Gastrocnemius medialis (tissue), 4 donors: ENCODE measurements at places on chromosomes 16 and 17.

- no peak overlapping the region for H3K27ac ChIP-seq
- no peak for DNase-seq
- H3K4me1 ChIP-seq = no peaks in the 10 kb centered on the region
- H3K27me3 ChIP-seq = peaks cover 4% of the 10 kb centered on the region
Measured at GRCh38 chr17:83171661-83172060, 92.3 kb downstream of the METRNL start.

- DNase-seq = peak; percentile 76
- no peak overlapping the region for H3K4me3 ChIP-seq
- no peaks in the 10 kb centered on the region for H3K27me3 ChIP-seq
- H3K4me1 ChIP-seq = peaks cover 34% of the 10 kb centered on the region
Measured at GRCh38 chr17:32015245-32016013, 8.2 kb downstream of the LRRC37B start.

DNA sequence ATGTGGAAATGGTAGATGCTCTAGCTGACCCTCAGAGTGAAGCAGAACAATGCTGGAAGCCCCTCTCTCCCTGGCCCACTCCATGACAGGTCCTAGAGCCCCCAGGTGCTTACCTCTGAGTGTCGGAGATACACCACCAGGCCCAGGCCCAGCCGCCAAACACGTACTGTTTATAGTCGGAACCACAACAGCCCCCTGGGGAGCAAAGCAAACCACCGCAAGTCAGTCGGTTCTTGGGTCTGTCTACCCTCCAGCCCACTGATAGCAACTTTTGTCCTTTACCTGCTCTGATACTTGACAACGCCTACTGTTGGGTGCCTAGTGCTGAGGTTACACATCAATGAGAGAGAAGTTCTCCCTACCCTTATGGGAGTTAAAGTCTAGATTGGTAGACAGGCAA lies 8.7 kb downstream of the FLOT2 start:
- no peaks in the 10 kb centered on the region for H3K27me3 ChIP-seq
- H3K4me3 ChIP-seq = no peak overlapping the region
- peaks cover 19% of the 10 kb centered on the region for H3K4me1 ChIP-seq
- DNase-seq = no peak
- no peaks in the 10 kb centered on the region for H3K36me3 ChIP-seq
- no peak overlapping the region for H3K27ac ChIP-seq

GRCh38 chr17:1582374-1582773 lies 19.8 kb upstream of the PITPNA start:
- no peak overlapping the region for H3K4me3 ChIP-seq
- peak overlapping the region; percentile 93 for H3K27ac ChIP-seq
- H3K27me3 ChIP-seq = no peaks in the 10 kb centered on the region
- no peaks in the 10 kb centered on the region for H3K36me3 ChIP-seq
- no peak for DNase-seq

GRCh38 chr16:50548125-50548908 lies at the start of gene NKD1:
NKD1 (plus strand) TSS chr16:50548396; CDS start chr16:50548554, 158 bp downstream.
- H3K27ac ChIP-seq = no peak within 1 kb of the TSS
- peak; percentile 23 for DNase-seq
- no peaks in the 10 kb centered on the region for H3K4me1 ChIP-seq

DNA sequence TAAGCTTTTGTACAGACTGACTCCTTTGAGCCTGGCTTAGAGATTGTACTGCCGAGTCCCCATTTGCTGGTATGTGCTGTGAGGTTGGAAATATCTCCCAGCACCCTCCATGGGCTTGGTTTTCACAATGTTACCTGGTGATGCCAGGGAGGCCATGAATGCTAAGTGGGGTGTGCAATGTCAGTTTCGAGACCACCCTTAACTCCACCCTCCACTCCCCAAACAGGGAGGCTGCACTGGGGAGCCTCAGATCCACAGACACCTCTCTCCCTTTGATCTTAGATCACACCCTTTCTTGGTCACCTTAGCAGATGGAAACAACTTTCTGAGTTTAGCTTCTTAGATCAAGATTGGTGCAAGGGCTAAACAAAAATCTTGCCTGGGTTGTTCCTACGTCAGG lies 28.6 kb upstream of the PIK3R6 start:
- H3K27me3 ChIP-seq = no peaks in the 10 kb centered on the region
- H3K36me3 ChIP-seq = no peaks in the 10 kb centered on the region
- H3K4me3 ChIP-seq = no peak overlapping the region
- H3K27ac ChIP-seq = no peak overlapping the region
- no peak for DNase-seq

DNA sequence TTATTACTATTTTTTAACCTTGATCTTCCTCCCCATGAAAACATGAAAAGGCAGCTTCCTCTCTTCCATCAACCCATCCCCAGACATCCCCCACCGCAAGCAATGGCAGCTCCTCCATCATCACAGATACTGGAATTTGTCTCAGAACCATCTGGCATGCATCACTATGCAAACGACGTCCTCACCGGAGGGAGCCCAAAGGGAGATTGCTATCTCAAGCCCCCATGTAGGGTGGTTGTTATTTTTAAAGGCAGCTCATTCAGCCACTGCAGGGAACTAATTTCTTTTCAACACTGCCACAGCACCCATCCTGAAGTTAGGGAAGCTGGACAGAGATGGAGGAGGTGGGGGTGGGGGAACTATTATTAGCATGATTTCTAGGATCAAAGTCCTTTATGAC lies 222.5 kb downstream of the FOXL1 start:
- no peak overlapping the region for H3K27ac ChIP-seq
- DNase-seq = no peak

- H3K4me1 ChIP-seq = no peaks in the 10 kb centered on the region
- DNase-seq = no peak
- no peaks in the 10 kb centered on the region for H3K27me3 ChIP-seq
- H3K4me3 ChIP-seq = no peak overlapping the region
- no peaks in the 10 kb centered on the region for H3K36me3 ChIP-seq
Measured at GRCh38 chr16:82432261-82432660, 194.5 kb upstream of the CDH13 start.

DNA sequence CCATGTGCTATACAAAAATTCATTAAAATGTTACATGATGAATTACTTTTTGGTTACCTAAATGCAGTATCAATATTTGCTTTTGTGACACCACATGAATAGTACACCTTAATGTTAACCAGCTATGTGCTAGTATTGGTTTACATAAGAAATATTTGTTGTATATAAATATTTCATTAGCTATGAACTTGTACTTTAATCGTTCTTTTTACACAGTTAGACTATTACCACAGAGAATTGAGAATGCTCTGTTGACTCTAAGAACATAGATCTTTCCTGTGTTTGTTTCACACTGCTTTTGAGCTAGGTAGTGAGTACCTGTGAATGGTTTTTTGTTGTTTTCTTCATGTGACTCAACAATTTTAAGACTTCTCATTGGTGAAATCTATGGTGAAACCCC lies 93.4 kb downstream of the KANSL1 start:
- no peaks in the 10 kb centered on the region for H3K27me3 ChIP-seq
- DNase-seq = no peak
- no peak overlapping the region for H3K4me3 ChIP-seq
- no peaks in the 10 kb centered on the region for H3K36me3 ChIP-seq
- H3K4me1 ChIP-seq = peaks cover 63% of the 10 kb centered on the region

GRCh38 chr16:47413041-47413440 lies 47.8 kb downstream of the ITFG1 start:
- H3K4me3 ChIP-seq = no peak overlapping the region
- no peaks in the 10 kb centered on the region for H3K27me3 ChIP-seq
- H3K4me1 ChIP-seq = peaks cover 5% of the 10 kb centered on the region
- DNase-seq = no peak
- H3K36me3 ChIP-seq = no peaks in the 10 kb centered on the region

DNA sequence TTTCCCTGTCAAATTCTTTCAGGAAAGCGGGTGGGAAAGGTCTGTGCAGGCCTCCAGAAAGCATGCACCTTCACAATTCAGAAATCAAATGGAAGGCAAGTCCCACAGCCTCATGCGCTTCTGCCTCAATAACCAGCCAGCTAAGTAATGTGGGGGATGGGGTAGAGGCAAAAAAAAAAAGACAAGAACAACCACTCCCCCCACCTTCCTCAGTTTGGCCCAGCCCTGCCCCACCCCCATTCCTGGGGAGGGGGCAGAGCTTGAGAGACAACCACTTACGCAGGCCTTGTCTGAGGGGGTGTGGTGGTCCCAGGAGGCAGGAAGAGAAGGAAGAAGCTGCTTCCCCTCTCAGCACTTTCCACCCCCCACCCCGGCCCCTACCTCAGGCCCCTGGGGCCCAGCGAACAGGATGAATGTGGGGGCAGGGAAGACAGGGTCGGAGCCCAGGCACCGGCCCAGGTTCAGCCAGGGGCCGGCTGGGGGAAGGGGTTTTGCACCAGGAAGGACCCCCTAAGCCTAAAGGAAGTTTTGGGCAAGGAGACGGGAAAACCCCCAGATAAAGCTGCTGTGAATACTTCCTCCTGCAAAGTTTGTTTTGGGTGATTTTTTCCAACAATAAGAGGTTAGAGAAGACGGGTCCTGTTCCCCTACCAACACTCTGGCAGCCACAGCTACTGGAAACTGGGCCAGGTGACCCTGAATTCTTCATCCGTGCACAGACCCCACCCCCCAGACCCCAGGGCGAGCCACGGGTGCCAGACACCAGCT lies 1.2 kb downstream of the JUP start:
- peak overlapping the region; percentile 81 for H3K27ac ChIP-seq
- DNase-seq = peak; percentile 33
- H3K4me1 ChIP-seq = peaks cover 53% of the 10 kb centered on the region
- H3K36me3 ChIP-seq = no peaks in the 10 kb centered on the region
- no peaks in the 10 kb centered on the region for H3K27me3 ChIP-seq

DNA sequence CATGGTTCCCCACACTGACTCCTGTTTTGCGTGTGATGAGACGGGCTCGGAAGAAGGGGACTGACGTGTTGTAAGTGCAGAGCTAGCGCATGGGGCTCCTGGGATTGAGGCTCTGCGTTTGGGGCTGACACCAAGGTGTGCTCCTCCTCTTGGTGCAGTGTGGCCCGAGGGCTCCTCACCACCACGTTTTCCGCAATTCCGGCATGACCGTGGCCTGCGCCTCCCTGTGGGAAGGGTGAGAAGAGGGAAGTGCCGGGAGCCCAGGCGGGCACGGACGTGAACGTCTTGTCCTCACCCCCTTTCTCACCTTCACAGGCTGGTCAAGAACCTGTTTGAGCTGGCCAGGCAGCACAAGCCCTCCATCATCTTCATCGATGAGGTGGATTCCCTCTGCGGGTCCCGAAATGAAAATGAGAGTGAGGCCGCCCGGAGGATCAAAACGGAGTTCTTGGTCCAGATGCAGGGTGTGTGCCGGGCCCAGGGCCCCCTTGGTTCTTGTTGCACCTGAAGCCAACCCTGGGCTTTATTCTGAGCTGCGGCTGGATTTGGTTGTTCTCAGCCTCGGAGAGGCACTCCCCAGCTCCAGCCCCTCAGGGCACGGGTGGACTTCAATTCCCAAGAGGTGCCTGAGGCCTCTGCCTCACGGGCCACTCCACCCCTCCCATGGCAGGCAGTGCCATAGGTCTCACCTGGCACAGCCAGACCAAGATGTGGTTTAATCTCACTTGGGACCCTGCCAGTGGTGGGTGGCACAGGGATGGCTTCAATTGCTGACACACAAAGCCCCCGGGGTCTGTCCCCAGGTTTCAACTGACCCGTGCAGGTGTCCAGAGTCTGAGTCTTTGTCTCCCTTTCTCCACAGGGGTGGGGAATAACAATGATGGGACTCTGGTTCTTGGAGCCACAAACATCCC lies 8.9 kb downstream of the VPS4A start:
- H3K36me3 ChIP-seq = no peaks in the 10 kb centered on the region
- H3K4me3 ChIP-seq = no peak overlapping the region
- no peaks in the 10 kb centered on the region for H3K27me3 ChIP-seq
- H3K27ac ChIP-seq = no peak overlapping the region
- peaks cover 16% of the 10 kb centered on the region for H3K4me1 ChIP-seq

GRCh38 chr16:73056921-73057290 lies 9.0 kb upstream of the ZFHX3 start:
- H3K4me1 ChIP-seq = peaks cover 70% of the 10 kb centered on the region
- H3K36me3 ChIP-seq = no peaks in the 10 kb centered on the region
- no peaks in the 10 kb centered on the region for H3K27me3 ChIP-seq
- DNase-seq = no peak
- H3K4me3 ChIP-seq = peak overlapping the region; percentile 51

DNA sequence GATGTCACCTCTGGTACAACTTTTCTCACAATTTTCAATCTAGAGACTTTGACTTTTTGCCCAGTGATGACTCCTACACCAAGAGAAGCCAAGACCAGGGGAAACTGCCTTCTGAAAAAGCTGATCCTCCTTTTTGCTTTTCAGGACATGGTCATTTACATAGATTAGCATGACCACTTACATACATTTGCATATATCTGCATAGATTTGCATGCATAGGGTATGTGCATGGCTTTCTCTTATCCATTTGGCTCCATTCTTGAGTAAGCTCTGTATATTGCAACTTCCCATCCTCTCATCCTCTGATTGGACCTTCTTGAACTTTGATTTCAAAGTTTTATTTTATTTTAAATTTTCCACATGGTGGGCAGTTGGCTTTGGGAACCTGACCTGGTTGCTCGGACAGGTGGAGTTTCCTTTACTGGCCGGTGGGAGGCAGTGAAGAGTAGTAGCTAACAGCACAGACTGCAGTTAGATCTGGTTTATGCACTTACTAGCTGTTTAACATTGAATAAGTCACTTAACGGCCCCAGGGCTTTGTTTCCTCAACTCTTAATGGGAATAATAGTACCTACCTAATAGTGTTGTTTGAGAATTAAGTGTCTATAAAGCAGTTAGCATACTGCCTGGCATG lies 92.9 kb downstream of the GPR139 start:
- DNase-seq = no peak
- no peak overlapping the region for H3K4me3 ChIP-seq
- no peaks in the 10 kb centered on the region for H3K4me1 ChIP-seq
- no peak overlapping the region for H3K27ac ChIP-seq

DNA sequence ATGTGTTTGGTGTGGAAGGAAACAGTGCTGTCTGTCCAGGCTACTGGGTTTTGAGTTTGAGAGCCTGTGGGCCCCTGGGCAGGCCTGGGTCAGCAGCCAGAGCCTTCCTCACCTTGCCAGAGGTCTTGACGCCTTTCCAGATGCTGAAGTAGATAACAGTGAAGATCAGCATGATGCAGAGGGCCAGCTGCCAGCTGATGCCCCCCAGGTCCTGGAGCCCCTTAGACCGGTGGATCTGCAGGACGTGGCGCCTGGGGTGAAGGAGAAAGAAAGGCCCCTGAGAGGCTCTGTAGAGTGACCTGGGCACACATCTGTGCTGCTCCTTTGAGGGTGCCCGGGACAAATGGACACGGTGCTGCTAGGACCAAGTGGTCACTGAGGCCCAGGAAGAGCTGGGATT lies 18.4 kb downstream of the SLC6A4 start:
- H3K4me3 ChIP-seq = no peak overlapping the region
- H3K36me3 ChIP-seq = no peaks in the 10 kb centered on the region
- DNase-seq = no peak
- H3K27me3 ChIP-seq = no peaks in the 10 kb centered on the region
- H3K27ac ChIP-seq = no peak overlapping the region
